Stimulated activated CD4-positive, alpha-beta T cell treated with anti-CD3 and anti-CD28 coated beads, Interleukin-4, amount 100 ng/mL, for 4 hours (primary cell): ENCODE measurements at places on chromosomes 5 and 9.

GRCh38 chr9:16515207-16515606 is 355.3 kb downstream of the BNC2 start:
- DNase-seq: no peak

DNA sequence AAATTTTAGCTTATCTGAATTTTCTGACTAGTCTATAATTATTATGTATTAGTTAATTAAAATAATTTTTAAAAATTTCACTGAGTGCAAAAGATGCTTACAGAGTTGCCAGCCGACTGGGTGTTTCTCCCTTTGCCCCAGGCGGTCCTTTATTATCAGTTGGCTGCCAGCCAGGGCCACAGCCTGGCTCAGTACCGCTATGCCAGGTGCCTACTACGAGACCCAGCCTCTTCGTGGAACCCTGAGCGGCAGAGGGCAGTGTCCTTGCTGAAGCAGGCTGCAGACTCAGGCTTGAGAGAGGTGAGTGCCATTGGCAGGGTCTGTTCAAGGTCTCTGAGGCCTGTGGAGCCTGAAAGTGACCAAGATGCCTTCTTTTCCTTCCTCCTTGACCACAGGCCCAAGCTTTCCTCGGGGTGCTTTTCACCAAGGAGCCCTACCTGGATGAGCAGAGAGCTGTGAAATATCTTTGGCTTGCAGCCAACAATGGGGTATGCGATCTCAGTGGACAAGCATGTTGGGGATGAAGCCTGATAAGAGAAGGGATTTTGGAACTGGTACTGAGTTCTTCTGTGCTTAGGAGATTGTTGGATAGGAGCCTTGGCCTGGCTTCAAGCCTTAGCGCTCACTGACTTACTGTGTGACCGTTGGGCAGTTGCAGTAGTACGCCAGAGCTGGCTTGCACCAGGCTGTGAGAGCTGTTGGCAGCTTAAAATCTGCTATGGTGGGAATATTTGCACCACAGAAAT is 10.6 kb downstream of the DELE1 start:
- DNase-seq: no peak

GRCh38 chr5:5531371-5531770 is 108.9 kb downstream of the ICE1 start:
- DNase-seq: no peak

DNA sequence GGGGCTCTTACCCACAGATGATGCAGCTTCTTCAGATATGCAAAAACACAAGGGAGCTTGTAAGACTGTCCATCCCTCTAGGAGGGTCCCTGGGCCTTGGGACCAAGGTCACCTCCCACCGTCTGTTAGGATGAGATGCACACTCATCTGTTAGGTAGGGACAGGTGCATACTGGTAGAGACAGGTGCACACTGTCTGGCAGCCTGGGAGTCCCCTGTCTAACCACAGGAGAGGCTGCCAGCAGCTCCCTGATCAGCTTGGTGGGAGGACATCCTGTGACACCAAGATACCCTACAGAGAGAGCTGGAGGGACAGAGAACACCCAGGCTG is 13.2 kb downstream of the TSPAN17 start:
- no peak for DNase-seq

- DNase-seq: no peak
Measured at GRCh38 chr9:15426019-15426418, 3.3 kb downstream of the SNAPC3 start.

DNA sequence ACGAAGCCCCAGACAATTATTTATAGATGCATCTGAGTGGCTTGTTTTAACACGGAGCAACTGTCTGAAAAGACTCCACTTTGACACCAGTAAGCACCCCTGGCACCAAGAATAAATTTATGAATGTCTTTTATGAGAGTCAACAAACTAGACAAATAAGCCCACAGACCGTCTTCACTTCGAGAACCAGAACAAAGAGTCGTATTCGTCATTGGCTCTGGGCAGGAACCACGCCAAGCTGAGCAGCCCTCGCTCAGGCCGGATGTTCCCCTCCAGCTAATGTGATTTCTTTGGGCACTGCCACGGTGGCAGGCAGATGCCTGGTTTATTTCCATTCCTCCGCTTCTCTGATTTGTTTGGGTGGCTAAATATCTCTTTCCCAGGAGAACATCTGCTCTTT is 91.9 kb upstream of the STC2 start:
- DNase-seq: no peak

DNA sequence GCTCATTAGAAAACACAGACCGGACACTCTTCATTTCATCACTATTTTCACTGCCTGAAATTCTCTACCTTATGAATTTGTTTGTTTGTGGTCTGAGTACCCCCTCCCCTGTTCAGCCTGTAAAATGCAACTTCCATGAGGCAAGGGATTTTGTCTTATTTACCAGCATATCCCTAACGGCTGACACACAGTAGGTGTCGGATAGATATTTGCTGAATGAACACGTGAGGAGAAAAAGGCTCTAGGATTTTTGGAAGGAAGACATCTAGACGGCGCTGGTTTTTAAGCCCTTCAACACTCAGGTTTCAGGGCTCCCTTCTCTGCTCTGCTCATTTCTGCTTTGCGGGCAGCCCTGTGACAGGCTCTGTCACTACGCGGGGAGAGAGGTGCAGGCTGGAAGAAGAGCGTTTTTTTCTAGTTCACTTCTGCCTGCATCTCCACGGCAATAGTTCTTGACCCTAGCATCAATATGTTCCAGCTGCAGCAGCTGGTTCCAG is 41.0 kb downstream of the KCNMB1 start:
- DNase-seq: no peak

DNA sequence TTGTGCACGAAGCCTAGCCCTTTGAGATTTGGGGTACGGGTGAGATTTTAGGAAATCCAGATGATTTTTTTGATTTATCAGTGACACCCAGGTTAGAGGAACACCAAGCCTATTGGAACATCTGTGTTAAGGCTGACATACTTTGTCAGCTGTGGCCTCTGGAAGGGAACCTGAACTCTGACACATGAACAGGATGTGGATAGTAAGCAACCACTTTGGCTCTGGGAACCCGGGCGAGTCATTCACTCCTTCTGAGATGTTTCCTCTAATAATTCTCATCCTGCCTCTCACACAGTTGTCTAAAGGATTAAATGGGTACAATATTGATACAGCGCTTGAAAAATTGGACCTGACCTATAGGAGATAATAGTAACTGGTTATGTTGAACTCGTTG is 67.8 kb downstream of the FGF1 start:
- no peak for DNase-seq

GRCh38 chr9:3585606-3586005 is 59.8 kb upstream of the RFX3 start:
- DNase-seq: no peak

- no peak for DNase-seq
Measured at GRCh38 chr9:10005206-10005605, 607.6 kb downstream of the PTPRD start.

GRCh38 chr5:158773161-158773560 is 326.6 kb downstream of the EBF1 start:
- DNase-seq: no peak

DNA sequence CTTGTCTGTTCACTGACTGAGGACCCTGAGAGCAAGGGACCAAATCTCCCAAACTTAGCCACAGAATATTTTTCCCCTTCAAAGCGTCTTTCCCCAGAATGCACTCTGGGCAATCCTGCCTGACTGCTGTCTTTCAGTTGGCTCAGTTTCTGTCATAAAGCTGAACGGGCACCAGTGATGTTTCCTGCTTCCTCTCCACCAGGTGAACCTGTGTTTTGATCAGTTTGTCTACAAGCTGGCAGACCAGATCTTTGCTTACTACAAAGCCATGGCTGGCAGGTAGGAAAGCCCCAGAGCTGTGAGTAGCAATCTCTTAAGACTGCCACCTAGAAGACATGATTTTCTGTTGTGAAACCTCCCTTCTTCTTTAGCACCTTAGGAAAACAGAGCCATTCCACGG is 61.8 kb downstream of the CYFIP2 start:
- no peak for DNase-seq

GRCh38 chr5:112738191-112738560 is 491 bp downstream of the APC start:
- DNase-seq: no peak

DNA sequence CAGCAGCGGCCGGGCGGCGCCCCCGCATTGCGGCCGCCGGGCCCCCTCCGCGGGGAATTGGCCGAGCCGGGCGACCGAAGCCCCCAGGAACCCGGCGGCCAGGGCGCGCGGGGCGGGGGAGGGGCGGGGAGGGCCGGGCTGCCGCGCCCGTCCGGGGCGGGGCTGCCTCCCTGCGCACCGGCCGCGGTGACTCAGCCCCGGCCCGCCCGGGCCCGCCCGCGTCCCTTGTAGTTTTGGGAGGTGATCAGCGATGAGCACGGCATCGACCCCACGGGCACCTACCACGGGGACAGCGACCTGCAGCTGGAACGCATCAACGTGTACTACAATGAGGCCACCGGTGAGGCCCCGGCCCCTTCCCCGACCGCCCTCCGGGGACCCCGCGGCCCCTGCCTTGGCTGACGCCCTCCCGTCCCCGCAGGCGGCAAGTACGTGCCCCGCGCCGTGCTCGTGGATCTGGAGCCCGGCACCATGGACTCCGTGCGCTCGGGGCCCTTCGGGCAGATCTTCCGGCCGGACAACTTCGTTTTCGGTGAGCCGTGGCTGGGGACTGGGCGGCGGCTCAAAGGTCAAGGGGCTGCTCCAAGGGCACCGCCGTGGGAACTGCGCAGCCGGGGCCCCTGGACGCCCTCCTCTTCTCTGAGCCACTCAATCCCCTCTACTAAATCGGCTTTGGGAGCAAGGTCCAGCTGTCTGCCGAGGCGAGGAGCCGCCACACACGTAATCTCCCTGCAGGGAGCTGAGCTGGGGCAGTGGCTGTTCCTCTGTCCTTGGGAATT is 592 bp downstream of the TUBB4B start:
- peak; percentile 77 for DNase-seq
